ENCODE measurements at places on chromosomes 13 and 19.

GRCh38 chr13:113061271-113061625 lies 44.3 kb upstream of the F7 start:
- no peak for DNase-seq

- no peak for DNase-seq
Measured at GRCh38 chr19:13024951-13025697, 29.8 kb downstream of the NFIX start.

GRCh38 chr19:917323-918151 lies at the start of gene KISS1R:
Gene KISS1R, plus strand, starts transcription at chr19:917333. Its CDS starts 170 bp downstream, at chr19:917503.
- no peak for DNase-seq

DNA sequence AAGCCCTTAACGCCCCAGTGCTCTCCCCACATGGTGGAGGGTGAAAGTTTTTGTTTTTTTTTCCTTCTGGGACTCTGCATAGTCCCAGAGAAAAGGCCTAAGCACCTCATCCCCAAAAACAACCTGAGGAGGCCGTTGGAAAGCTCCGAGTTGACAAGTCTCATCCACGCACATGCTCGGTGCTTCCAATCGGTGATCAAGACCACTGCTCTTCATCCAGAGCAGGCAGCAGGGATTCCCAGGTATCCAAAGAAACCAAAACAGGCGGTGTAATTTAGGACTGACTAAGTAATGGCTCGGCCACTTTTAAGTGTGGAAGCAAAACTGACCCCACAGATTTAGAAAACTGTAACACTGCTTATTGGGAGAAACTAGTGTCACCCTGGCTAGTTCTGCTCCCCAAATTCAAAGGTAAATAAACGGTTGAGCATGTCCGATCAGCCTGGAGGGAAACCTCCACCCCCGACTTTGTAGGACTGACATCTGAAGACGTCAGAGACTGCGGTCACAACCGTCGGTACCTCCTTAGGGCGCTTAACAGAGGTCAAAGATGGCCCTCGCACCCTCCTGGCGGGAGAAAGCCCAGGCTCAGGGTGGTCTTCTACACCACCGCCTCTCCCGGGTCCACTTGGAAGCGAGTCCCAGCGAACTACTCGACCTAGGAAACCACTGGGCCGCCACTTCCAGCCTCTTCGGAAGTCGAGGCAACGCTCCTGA lies 997 bp upstream of the ZNF446 start:
- DNase-seq = no peak

DNA sequence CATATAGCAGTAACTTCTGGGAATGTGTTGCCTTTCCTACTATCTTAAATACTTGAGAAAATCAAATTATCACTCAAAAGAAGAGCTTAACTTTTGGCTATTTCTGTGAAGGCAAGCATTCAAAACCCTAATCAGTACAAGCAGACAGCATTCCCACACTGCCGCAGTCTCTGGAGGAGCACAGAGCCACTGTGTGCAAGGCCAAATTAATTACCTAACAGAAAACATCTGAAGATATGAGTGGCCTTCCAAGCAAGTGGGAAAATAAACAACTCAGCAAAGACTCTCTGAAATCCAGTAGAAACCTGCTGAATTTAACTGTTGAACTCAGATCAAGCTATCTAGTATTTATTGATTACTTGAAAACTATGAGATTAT lies 68.2 kb downstream of the COL4A1 start:
- DNase-seq = no peak

DNA sequence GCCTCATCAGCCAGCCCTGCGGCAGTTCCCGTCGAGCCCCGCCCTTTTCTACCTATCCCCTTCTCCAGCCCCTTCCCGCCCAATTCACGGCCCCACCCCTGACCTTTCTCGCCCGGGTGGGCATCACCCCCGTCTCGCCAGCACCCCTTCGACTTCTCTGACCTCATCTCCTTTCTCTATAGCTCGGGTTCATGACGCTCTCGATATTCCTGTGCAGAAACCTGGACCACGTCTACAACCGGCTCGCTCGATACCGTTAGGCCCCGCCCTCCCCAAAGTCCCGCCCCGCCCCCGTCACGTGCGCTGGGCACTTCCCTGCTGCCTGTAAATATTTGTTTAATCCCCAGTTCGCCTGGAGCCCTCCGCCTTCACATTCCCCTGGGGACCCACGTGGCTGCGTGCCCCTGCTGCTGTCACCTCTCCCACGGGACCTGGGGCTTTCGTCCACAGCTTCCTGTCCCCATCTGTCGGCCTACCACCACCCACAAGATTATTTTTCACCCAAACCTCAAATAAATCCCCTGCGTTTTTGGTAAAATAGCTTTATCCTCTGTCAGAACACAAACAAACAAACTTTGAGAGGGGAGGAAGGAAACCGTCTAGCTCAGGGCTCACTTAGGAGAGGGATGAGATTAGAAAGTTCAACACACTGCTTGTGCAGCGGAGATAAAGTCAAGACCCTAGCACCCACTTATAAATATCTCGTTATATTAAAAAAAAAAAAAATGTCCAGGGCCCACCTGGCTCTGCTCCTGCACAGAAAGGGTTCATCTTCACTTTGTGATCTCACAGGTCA lies 5.1 kb downstream of the CD37 start:
- DNase-seq = no peak

- DNase-seq = no peak
Measured at GRCh38 chr13:33355201-33355895, 69.8 kb upstream of the STARD13 start.

- DNase-seq = no peak
Measured at GRCh38 chr13:36456577-36456976, 24.3 kb downstream of the CCNA1 start.

DNA sequence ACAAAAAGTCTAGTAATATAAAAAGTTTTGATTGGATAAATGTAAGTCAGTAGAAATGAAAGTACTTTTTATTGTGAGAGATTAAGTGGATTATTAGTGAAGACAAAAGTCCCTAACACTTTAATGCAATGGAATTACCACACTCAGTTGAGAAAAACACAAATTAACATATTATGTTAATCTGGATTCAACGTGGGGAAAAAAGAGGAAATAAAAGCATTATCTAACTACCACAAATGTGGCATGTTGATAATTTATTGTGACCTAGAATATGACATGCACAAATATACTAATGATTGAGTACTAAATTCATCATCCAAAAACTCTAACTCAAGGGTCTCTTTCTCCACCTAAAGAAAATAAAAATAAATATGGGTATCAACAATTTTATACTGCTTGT lies 41.5 kb downstream of the FOXO1 start:
- DNase-seq = no peak

GRCh38 chr19:10724573-10725071 lies 6.7 kb downstream of the DNM2 start:
- DNase-seq = no peak

DNA sequence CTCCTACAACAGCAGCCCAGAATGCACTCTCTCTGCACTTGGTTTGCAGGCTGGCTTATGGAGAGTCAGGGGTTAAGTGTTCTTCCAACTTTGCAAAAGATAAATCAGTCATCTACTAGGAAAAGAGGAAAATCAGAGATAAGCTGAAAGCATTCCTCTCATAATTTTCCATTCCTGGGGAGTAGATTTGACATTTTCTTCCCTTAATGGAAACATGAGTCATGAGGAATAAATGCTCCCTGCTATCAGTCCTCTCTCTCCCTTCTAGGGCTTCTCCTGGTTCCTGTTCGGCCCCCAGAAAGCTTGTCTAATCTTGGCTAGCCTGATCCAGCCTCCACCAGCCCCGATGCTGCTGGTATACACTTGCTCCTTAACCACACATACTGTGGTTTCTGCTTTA lies 28.4 kb upstream of the ENOX1 start:
- DNase-seq = no peak

GRCh38 chr13:53807251-53807834 lies 778.7 kb downstream of the OLFM4 start:
- no peak for DNase-seq

DNA sequence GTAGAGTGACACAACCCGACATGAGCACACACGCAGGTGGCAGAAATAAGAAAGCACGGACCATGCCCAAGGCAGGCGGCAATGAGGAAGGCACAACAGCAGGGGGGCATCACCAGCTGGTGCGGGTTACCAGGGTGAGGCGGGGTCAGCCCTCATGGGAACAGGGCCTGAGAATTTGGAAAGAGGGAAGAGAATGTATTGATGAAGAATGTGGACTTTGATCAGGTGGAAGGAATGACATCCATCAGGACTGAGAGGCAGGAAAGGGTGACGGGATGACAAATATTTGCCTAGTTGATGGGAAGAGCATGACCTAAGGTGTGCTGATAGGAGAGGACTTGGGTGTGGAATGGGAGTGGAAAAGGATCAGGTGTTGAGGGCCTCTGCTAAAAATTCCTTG lies 177.5 kb downstream of the ABCC4 start:
- DNase-seq = no peak

DNA sequence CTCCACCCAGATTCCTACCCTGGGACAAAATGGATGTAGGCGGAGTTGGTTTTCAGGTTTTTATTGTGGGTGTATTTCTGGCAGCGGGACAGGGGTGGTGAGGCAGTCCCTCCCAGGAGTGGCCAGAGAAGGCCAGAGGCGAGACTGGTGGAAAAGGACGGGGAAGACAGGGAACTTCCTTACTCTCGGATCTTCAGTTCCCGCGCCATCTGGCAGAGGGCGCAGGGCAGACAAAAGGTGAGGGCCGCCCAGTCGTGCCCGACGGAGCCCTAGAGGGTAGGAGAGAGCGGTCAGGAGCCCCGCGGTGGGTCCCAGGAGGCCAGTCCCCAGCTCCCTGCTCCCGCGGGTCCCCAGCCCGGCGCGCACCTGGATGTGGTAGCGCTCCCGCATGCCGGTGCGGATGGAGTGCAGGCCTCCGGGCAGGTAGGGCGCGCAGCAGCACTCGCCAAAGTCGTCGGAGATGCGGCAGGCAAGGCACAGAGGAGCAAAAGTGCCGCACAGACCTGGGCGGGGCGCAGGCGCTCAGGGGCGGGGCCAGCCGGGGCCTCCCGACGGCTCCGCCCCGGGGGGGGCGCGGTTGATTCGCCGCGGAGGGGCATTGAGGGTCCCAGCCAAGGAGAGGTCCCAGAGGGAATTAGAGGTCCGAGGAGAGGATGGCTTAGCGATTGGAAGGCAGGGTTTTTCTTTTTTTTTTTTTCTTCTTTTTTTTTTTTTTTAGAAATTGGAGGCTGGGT lies 3.0 kb downstream of the CNFN start:
- DNase-seq = peak; percentile 55

DNA sequence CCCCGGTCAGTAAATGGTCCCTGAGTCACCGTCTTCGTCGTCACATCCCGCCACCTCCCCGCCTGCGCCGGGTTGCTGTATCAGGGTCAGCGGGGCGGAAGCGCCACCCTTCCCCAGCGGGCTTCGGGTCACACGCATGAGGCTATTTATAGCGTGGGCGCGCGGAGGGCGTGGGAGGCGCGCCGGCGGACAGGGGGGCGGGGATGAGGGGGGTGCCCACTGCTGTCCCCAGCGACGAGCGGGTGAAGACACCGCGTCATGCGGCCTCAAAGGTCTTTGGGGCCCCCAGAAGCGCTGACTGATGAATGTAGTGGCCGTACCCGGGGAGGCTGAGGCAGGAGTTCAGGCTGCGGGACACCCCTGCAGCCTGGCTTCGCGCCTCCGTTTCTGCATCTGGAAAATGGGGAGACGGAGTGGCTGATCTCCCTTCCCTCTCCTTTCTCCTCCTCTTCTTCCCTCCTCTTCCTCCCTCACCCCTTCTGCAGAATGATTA lies 7.9 kb downstream of the UNC13A start:
- DNase-seq = no peak

- DNase-seq = no peak
Measured at GRCh38 chr19:10338940-10339339, 484 bp downstream of the ICAM3 start.

All from NCI-H446 (cell line).